ENCODE measurements at places on chromosomes 7 and 10.

- DNase-seq, result no peak
Measured at GRCh38 chr10:11488126-11488525, 123.3 kb downstream of the USP6NL start.

DNA sequence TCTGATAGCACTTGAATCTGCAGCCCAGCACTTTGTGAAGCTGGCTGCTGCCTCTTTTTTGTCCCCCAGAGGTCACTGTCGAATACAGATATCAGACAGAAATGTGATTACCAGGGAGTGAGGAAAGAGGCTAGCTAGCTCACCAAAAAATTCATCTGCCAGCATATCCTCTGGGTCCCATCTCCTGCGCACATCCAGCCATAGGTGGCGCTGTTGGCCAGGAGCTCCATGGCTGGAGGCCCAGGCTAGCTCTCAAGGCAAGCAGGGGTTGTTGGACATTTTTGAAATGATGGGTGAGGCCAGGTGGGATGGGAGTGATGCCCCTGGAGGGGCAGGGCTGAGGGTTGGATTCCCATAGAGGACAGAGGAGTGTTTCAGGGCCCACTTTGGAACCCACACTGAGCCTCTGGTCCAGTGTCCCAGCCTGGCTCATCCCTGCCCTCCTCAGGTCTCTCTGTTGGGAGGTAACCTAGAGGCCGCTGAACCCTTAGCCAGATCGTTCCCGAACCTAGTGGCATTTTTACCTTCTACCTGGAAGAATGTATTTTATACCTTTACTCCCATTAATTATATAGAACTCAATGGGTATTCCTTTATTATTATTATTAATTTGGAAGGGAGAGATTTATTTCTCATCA lies 14.8 kb downstream of the DPCD start:
- peak; percentile 70 for DNase-seq

DNA sequence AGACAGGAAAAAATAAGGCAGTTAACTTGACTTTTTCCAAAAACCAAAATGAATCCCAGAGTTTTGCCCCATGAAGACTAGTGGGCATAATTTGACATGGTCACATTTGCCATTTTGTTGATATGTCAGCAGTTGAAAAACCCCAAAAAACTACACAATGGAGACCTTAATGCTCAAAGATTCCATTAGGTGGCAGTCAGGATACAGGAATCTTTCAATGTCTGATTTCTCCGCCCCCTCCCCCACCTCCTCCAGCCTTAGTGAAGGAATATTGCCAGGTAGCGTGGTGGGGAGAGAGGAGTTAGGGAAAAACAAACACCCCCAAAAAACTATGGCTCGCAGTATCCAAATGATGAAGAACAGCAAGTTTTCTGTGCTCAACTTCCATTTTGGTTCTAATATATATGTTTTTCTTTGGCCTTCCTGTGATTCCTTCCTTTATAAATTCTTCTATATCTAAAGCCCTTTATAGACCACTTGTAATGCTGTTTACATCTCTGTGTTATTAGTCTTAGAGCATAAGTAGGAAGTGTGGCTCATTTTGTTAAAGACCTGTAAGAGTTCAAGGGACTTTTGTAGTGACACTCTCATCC lies 6.7 kb upstream of the SMNDC1 start:
- peak; percentile 42 for DNase-seq

- no peak for DNase-seq
Measured at GRCh38 chr7:26648554-26648953, 215.8 kb downstream of the SKAP2 start.

DNA sequence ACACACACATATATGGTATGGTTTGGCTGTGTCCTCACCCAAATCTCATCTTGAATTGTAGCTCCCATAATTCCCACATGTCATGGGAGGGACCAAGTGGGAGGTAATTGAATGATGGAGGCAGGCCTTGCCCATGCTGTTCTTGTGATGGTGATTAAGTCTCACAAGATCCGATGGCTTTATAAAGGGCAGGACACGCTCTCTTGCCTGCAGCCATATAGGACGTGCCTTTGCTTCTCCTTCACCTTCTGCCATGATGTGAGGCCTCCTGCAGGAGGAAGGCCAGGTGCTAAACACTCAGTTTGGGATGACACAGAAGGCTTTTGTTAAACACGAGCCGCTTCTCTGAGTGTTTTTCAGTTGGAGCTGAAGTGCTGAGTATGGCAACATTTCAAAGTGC lies 205.3 kb upstream of the KLF6 start:
- no peak for DNase-seq

DNA sequence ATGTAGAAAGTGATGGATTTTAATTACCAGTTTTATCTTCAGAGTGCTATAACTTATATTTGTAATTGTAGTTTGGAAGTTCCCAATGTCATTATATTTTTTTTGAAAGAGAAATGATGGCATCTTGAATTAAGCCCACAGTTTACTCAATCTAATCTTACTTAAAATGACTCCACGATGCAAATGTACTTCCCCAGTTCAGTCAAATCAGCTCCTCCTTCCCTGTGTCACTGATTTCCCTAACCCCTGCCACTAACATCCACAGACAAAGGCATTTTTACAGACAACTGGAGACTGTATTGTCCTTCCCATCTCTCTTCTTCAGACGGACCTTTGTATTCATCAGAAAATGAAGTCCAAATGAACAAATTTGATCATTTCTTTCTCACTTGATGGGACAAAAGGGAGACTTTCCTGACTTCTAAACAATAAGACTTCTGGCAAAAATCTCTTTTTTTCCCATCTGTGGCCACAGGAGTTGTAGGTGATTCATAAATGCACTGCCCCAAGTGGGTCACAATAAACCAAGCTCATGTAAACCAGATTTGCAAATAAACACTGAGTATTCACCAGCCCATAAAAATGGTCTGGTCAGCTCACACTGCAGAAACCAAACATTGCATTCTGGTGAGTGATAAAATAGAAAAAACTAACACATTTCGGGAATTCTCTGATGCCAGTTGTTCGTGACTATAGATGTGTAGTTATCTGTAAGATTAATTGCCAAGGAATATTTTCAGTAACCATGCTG lies 162.9 kb downstream of the FANK1 start:
- no peak for DNase-seq

- DNase-seq, result no peak
Measured at GRCh38 chr7:49780953-49781352, 7.5 kb downstream of the VWC2 start.

DNA sequence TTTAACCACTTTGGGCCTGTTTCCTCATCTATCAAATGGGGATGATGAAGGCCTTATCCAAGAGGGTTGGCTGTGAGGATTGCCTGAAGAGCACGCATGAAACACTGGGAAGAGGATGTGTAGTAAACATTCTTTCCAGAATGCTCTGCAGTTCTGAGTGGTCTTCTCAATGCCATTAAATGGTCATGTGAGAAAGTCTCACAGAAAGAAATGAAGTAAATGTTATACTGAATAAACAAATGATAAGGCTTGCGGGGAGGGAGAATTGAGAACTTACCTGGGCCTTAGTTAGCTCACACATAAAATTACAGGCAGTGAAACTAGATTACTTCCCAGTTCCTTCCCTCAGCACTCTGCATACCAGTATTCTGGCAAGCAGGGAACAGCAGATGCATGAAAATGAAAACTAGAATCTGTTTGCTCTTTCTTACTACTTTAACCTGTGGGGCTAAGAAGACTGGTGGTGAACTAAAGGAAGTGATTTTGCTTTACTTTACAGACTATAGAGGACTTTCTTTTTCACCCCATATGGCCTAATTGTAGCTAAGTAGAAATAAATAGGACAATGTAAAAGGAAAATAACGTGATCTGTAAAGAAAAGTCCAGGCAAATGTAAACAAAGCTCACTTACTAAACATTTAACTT lies 135.3 kb upstream of the CCDC6 start:
- DNase-seq, result no peak

GRCh38 chr7:27739301-27739908 lies 557 bp upstream of the TAX1BP1 start:
- no peak for DNase-seq

DNA sequence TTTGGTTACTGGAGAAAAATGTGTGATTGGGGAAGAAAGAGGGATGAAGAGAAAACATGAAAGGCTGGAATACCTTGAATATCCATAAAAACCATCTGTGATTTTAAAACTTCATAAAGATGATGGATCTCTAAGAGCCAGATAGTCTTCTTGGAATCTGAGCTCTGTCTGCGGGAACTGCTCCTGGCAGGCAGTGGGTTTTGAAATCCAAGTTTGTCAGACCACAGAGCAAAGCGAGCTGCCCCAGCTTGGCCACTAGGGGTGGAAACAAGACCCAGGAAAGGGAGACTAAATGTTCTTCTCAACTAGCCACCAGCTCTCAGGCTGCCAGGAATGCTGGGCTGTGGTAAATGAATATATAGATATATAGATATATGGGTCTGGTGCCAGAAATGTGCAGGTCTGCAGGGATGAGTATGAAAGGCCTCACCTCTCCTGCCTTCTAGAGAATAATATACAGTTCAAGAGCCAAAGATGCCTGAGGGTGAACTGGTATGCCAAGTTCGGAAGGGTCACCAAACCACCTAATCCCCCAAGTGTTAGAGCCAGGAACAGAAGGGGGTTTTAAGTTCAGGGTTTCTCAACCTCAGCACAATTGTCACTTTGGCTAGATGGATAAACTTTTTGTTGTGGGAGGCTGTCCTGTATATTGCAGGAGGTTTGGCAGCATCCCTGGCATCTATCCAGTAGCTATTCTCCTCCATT lies 208.8 kb downstream of the KCNMA1 start:
- peak; percentile 8 for DNase-seq

Data from HepG2 (cell line).